Hematopoietic multipotent progenitor cell treated with erythropoietin and hydrocortisone succinate and interleukin-3 and kit ligand, for 4 days (in vitro differentiated cells): ENCODE measurements at places on chromosomes 11 and 22.

- no peak for DNase-seq
Observed at GRCh38 chr11:118417801-118418200, 16.4 kb downstream of the ATP5MG start.

DNA sequence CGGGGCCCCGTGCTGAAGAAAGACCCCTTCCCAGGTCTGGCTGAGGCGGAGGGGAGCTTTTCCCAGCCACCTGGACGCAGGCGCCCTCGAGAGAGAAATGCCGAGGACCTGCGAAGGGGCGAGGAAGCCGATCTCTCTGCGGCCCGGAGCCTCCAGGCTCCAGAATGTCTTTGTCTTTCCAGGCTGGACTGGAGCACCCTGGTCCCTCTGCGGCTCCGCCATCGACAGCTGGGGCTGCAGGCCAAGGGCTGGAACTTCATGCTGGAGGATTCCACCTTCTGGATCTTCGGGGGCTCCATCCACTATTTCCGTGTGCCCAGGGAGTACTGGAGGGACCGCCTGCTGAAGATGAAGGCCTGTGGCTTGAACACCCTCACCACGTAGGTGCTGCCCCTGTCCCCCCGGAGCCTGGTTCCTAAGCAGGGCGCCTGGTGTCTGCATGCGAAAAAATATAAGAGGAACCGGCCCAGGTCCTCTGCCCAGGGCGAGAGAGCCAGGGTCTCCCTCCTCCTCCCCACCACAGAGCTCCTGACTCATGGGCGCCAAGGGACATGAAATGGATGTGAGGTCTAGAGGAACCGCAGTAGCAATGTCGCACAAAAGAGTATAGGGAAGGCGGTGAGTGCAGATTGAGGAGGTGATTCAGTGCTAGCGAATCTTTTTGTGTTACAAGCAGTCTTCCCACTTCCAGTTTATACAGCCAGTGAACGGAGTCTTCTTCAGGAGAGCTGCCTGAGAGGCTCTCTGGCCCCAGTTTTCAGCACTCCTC, 11.0 kb downstream of the GLB1L2 start:
- DNase-seq = no peak

DNA sequence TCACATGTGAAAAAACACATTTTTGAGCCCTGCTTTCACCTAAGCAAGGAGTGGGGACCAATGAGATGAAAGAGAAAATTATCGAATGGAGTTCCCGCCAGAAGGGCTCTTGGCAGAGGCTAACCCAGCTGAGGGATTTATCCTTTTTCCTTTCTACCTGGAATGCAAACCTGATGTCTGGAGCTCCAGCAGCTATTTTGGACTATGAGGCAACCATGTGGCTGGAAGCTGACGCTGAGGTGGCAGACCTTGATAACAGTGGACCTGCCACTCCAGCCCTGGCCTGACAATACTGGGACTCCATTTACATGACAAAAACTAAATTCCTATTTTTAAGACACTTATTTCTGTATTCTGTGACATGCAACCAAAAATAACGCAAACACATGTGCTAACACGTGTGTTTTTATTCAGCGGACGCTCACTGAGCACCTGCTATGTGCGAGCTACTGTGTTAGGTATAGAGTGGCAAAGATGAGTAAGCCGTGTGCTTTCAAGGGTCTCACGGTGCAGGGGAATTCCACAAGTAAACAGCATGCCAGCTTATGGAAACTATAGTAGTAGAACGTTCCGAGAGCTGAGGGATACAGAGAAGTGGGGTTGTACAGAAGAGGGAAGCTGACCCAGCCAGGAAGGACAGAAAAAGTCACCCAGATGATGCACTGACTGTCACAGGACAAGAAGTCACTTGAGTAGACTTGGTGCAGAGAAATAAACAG, 19.1 kb upstream of the ISX start:
- no peak for DNase-seq

DNA sequence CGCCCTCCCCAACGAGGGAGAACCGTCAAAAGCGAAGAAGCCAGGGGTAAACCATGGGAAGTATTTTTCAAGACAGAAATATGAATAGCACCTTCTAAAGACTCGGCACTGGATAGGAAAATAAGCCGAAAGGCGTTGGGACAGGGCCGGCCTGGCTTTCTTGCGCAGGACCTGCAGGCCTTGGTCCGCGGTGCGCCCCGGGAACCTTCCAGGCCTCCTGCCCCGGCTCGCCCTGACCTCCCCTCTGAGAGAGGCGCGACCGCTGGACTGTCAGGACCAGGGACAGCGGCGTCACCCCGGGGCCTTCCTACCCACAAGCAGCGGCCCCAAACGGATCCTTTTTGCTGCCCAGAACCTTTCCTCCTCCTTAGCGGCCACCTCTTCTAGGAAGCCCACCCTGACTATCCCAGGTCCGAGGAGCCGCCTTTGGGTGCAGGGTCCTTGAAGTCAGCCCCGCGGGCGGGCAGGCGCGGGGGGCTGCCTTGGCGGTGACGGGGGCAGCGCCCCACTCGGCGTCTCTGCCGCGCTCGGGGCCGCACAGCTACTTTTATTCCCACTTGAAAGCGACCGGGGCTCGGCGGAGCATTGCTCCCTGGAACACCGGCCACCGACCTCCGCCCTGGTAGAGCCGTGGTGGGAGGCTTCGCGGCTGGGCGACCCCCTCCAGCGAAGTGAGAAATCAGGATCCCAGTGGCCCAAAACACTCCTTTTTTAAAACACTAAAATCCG, 650 bp upstream of the MAPK11 start:
- peak; percentile 83 for DNase-seq

DNA sequence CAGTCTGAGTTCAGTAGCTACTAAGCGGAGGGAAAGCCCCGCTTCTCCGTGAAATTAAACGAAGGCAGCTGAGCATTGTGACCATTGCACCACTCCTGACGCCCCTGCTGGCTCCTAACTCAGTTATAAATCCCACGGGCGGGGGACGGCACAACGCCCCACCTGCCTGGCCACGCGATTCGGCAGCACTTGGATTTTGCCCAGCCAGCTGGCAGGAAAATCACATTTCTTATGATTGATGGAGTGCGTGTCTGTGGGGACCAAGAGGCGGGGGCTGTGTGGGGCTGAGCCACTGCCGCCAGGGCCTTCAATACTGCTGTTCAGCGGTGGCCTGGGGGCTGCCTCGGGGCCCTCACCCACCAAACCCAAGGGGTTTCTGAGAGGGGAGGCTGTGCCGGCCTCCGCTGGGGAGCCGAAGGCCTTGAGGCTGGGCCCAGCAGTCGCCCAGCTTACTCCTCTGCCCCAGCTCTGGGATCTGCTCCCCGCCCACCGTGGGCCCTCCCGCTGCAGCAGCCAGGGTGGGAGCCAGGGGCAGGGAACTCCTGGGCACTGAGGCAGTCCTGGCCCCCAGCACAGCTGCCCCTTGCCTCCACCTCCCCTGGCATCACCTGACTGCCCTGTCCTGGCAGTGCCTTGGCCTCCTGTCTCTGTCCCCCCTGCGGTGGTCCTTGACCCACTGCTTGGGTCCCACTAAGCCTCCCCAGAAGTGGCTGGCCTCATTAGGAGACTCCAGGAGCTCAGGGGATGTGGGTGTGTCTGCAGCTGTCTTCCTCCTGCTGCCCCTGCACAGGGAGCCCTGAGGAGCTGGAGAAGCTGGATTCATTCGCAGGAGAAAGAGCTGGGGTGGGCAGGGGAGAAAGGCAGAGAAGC, 30.7 kb downstream of the SHISAL1 start:
- no peak for DNase-seq

DNA sequence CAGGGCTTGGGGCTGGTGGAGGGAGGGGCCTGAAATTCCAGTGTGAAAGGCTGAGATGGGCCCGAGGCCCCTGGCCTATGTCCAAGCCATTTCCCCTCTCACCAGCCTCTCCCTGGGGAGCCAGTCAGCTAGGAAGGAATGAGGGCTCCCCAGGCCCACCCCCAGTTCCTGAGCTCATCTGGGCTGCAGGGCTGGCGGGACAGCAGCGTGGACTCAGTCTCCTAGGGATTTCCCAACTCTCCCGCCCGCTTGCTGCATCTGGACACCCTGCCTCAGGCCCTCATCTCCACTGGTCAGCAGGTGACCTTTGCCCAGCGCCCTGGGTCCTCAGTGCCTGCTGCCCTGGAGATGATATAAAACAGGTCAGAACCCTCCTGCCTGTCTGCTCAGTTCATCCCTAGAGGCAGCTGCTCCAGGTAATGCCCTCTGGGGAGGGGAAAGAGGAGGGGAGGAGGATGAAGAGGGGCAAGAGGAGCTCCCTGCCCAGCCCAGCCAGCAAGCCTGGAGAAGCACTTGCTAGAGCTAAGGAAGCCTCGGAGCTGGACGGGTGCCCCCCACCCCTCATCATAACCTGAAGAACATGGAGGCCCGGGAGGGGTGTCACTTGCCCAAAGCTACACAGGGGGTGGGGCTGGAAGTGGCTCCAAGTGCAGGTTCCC, at the start of gene APOC3:
TSS of gene APOC3 (plus strand) at position 383 of the 659 bp plus-strand sequence. CDS start 676 bp downstream, outside the sequence.
- DNase-seq = no peak

- DNase-seq = no peak
Observed at GRCh38 chr22:17633998-17634323, 4.6 kb upstream of the BCL2L13 start.

GRCh38 chr22:33697640-33698039, 222.6 kb downstream of the LARGE1 start:
- no peak for DNase-seq

- no peak for DNase-seq
Observed at GRCh38 chr11:130413405-130414106, 14.9 kb downstream of the ADAMTS8 start.

GRCh38 chr11:40679276-40679675, 780.2 kb downstream of the LRRC4C start:
- DNase-seq = no peak
